HTR-8/SVneo (cell line): ENCODE measurements at places on chromosomes 6 and 20.

GRCh38 chr20:52312132-52312729 lies 120.7 kb upstream of the ZFP64 start:
- peak; percentile 87 for DNase-seq

DNA sequence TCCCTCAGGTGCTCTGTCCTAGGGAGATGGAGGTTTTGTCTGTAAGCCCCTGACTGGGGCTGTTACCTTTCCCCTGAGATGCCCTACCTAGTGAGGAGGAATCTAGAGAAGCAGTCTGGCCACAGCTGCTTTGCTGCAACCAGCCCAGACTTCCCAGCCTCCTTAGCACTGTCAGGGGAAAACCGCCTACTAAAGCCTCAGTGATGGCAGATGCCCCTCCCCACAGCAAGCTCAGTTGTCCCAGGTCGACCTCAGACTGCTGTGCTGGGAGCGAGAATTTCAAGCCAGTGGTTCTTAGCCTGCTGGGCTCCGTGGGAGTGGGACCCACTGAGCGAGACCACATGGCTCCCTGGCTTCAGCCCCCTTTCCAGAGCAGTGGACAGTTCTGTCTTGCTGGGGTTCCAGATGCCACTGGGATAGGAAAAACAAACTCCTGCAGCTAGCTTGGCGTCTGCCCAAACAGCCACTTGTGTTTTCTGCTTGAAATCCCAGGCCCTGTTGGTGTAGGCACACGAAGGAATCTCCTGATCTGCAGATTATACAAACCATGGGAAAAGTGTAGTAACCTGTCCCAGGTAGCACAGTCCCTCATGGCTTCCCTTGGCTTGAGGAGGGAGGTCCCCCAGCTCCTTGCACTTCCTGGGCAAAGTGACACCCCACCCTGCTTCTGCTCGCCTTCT lies 146.4 kb upstream of the PROKR2 start:
- no peak for DNase-seq

GRCh38 chr20:20668639-20669038 lies 43.8 kb downstream of the RALGAPA2 start:
- DNase-seq: no peak

DNA sequence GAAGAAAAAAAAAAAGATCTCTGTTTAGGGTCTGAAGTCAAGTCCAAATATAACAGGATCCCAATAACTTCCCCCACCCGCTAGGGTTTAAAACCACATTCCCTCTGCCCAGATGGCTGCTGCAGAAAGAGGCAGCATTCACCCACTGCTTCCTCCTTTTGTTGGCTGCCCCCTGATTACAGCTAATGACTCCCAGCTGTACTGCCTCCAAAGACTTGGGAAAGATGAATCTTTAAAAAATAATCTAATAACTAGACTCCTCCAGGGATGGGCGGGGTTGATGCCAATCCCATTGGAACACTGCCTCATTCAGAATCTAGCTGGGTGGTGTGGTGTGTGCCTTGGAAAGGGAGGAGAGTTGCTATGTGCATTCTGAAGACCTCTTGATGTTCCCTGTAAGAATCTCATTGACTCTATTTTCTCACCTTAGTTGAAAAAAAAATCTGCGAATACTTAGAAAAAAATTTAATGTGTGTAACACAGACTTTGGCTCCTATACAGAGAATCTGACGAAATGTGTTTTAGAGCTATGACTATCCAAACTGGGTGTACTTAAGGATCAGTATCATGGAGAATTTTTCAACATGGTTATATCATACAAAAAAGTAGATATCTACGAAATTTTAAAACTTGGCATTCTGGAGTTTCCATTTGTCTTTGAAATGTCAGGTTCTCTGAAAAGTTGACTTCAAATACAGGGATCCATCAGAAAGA lies 174.0 kb downstream of the RNF144B start:
- DNase-seq: no peak

DNA sequence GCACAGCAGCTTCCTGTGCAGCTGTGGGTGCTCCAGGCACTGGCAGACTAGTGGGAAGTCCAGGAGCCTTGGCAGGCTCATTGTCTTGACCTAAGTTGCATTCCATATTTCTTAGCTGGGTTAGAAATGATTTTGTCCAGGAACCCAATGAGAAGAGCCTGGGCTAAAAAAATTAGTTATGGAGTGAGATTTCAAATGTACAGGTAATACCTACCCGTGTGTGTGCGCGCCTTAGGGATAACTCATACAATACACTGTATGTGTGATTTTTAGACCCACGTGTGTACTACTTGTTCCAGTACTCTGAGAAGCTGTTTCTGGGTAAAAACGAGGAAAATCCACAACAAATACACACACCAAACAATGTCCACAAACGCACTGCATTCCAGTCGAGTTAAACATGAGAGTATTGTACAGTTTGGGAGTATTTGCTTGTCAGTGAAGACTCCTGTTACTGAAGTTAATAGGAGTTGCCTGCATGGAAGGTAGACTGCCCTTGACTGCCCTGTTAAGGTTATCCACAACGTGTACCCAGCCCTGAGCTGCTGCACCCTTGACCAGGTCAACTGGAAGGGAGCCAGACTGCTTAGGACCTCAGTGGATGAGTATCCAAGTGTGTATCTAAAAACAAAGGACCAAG lies 1.4 kb downstream of the PAQR8 start:
- DNase-seq: peak; percentile 17

- DNase-seq: no peak
Observed at GRCh38 chr6:169052462-169052861, 201.2 kb downstream of the THBS2 start.

DNA sequence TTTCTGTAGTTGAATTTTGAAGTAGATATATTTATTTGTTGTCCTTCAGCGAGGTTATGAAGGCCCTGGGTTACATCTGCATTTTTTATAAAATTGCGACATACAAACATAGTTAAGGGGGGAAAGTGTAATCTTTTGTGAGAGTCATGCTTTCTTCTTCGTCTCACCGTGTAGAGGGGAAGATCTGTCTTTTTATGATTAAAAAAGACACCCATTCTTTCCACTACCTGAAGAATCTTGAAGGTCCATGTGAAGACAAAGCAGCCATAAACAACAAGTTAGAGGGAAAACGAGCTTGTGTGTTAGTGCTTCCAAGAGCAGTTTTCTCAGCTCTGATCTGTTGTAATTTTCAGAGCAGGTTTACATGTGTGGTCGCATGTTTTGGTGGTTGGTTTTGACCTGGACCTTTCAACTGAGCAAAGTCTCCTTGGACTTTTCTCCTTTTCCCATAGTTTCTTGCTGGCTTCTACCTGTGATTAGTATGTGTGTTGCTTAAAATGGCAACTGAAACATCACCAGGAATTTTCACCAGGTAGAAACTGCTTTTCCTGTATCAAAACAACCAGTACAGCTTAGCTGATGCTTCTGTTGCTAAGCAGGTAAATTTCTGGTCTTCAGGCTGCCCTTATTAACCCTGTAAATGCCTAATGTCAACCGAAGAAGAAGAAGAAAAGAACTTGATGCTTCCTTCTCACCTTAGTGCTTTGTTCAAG lies 37.3 kb downstream of the RREB1 start:
- DNase-seq: no peak

- no peak for DNase-seq
Observed at GRCh38 chr6:44735630-44735963, 348.1 kb downstream of the CDC5L start.

GRCh38 chr6:168648240-168649125 lies 207.5 kb downstream of the SMOC2 start:
- DNase-seq: peak; percentile 9
